DMS79 (cell line): ENCODE measurements at places on chromosomes 2 and 18.
A peak's percentile ranks its signal among the peaks of the same experiment; 100 is the strongest.

GRCh38 chr18:9404565-9405060 is 70.0 kb downstream of the TWSG1 start:
- no peak for DNase-seq

DNA sequence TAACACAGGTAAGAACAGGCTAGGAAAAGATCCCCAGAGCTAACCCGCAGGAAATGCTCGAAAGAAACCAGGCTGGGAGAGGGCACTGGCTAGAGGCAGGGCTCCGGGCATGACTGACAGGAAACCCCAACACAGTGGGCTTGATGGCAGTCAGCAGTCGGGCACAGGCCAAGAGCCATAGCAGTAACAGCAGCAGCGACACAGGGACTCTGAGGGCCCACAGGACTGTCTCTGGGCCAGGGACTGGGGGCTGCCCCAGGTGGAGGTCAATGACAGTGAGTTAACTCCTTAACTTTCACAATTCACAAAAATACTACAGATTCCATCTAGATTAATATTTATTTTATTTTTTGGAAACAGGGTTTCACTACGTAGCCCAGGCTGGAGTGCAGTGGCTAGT is 37.3 kb upstream of the ASPRV1 start:
- DNase-seq, result no peak

GRCh38 chr2:36409935-36410334 is 54.4 kb downstream of the CRIM1 start:
- no peak for DNase-seq

- no peak for DNase-seq
Measured at GRCh38 chr2:217055624-217056023, 195.8 kb upstream of the TNP1 start.

GRCh38 chr2:29706171-29706720 is 215.1 kb downstream of the ALK start:
- no peak for DNase-seq

DNA sequence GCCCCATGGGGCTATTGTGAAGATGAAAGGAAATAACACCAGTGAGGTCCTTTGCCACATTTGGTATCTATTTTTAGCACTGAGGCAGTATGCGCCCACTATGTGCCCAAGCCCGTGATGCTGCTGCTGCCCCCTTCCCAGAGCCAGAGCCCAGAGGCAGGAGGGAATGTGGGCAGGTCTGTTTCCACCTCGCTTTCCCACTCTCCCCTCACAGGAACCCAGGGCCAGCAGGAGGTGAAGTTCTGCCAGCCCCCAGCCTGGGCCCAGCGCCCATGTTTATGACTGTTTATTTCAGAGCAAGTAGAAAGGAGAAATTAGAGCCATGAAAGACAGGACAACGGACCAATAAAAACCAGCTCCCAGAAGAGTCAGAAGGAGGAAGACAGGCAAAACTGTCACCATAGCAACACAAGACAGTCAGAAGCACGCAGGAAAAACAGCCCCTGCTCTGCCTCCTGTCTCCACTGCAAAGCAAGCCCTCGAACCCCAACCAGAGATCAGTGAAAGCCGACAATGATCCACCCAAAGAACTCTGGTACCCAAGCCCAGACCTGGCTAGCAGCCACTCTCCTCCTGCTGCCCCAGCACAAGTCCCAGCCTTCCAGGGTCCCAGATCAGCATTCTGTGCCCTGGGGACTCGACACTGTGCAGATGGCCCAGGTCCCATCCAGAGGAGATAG is 1.4 kb downstream of the CYRIA start:
- peak; percentile 31 for DNase-seq

- no peak for DNase-seq
Measured at GRCh38 chr18:78792736-78793135, 186.9 kb upstream of the SALL3 start.

GRCh38 chr2:237699870-237700511 is 72.6 kb downstream of the LRRFIP1 start:
- DNase-seq, result no peak

DNA sequence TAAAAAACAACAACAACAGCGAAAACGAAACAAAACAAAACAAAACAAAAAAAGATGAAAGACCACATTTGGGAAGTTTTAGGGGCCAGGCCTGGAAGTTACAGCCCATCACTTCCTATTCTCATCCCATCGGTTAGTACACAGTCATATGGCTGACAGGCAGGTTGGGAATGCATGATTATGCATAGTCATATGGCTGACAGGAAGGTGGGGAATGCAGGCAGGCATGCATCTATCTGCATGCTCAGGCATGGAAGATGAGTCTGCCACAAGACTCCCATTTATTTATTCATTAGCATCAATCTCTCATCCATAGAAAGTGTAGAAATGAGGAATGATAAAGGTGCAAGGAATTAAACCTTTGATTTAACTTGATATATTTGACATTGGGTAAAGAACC is 325.3 kb upstream of the MEX3C start:
- DNase-seq, result no peak

- DNase-seq, result no peak
Measured at GRCh38 chr18:37634516-37634915, 68.9 kb upstream of the CELF4 start.

GRCh38 chr18:31555971-31556747 is 35.5 kb upstream of the TTR start:
- peak; percentile 16 for DNase-seq

GRCh38 chr2:174573621-174574081 is 24.0 kb downstream of the WIPF1 start:
- no peak for DNase-seq

DNA sequence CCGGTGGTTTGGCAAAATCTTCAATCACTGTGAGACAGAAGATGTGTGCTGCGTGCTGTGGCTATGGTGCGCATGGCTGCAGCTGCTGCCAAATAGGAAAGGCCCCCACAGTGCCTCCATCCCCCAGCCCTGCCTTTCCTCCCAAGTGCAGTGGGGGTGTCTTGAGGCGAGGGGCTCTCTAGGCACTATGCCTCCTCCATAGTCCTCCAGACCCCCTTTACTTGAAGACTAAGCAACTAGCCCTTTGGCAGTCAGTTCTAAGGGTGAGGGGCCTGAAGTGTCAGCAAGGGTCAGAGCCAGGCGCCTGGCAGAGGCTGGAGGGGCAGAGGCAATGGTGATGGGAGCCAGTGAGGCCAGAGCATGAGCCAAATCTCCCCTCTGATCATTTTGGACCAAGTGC is 13.6 kb upstream of the TMEM185B start:
- no peak for DNase-seq

DNA sequence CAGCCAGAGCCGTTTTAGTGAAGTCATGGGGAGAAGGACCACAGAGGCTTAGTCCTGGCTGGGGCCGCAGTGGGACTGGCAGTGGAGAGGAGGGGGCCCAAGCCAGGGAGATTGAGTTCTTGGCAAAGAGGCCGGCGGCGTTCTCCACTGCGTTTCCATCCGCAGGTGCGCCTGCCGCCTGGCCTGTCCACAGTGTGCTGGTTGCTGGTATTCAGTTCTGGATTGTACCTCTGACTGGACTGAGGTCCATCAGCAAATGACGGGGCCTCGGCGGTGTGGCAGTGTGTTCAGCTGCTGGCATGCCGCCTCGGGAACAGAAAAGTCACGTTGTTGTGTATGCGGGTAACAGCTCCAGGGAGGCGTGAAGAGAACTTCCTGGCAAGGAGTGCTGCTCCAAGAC is 36.8 kb downstream of the LRRFIP1 start:
- no peak for DNase-seq

DNA sequence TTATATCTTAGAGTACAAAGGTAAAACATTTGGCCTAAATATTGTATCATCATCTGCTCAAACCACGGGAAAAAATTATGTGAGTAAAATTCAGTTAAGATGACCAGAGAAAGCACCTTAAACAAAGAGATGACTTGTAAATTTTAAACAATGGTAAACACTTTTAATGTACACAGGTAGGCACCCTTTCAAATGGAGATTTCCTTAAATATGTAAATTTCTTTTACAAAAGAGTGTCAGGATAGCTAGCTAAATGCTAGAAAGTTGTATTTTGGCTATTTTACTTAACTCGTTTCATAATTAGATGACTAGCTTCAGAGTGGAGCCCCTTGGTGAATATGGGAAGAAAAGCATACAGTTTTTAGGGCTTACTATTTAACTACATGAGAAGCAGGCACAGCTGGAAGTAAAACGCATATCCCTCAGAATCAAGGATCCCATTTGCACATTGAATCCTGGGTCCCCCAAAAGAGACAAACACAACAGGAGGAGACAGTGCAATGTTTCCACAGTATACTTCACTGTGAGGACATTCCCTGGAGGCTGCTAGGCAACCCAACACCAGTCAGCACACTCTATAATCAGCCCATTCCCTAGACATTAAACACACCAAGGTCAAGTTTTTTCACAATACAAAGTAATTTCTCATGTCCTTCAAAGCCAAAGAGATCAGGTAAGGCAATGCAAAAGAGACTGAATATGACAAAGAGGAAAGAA is 1154.4 kb downstream of the DPP10 start:
- DNase-seq, result no peak

DNA sequence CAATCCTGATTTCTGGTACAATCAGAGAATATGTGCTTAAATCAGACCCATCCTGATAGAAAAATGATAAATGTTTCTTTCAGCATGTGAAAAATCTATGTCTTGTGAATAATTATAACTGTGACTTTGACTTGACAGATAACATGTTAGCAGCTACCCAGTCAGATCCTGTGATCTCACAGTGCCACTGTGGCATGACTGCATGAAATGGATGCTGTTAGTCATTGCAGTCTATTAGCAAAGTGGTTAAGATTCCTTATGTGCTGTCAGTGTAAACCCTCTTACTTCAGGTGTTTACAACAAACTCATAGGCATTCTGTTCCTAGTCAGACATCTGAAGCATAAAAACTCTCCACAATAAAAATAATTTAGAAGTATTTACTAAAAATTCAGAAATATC is 244.6 kb upstream of the RND3 start:
- no peak for DNase-seq

GRCh38 chr2:201949927-201950246 is 83.8 kb upstream of the FZD7 start:
- DNase-seq, result no peak

GRCh38 chr2:235506997-235507615 is 13.3 kb downstream of the AGAP1 start:
- no peak for DNase-seq

- no peak for DNase-seq
Measured at GRCh38 chr2:235749771-235750160, 255.9 kb downstream of the AGAP1 start.
